ENCODE measurements at places on chromosomes 2 and 18.

GRCh38 chr2:152740743-152741328, 22.4 kb downstream of the ARL6IP6 start:
- no peak for DNase-seq

DNA sequence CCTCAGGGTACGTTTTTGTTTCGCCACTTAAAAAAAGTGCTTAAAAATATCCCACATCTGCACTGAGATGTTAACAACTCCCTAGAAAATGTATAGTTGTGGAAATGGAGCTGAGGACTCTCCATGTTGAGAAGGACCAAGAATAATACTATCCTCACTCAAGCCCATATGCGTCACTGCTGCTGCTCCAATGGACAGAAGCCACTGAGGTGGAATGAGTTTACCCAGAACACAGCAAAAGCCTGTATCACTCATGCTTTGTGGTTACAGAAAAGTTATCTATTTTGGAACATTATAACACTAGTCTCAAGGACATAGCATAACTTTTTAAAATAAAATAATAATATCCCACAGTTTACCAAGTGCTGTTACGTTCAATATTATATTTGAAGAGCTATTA, 31.9 kb downstream of the DSC3 start:
- DNase-seq = no peak

DNA sequence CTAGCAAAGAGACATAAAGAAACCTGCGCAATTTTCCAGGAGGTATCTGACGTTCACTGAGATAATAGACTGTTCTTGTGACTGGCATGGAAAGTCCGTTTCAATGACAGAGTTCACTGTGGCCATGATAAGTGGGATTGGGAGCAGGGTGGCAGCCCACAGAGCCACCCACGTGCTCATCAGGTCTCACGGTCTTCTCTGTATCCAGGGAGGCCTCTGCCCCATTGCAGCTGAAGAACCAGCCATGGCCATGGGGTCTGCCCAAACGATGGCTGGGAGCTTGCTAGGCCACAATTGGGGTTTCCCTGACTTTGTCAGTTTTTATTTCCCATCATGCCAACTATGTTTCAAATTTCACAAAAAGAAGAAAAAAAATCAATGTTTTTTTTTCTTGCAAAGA, 57.2 kb downstream of the PDCL3 start:
- DNase-seq = no peak

DNA sequence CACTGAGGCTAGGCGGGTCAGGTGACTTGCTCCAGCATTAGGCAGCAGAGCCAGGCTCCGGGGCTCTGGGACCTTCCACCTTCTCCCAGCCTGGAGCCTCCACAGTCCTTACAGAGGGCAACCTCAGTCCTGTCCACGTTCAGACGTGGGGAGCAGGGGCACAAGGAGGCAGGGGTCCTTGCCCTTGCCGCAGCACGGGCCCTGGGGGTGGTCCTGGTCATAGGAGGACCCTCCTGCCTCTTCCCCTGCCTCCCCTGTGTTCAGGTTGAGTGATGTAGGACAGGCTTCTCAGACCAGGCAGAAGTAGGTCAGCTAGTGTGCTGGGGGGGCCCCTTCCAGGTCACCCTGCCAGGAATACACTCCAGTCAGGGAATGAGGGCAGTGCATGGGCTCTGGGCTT, 5.4 kb upstream of the ARHGEF4 start:
- DNase-seq = no peak

DNA sequence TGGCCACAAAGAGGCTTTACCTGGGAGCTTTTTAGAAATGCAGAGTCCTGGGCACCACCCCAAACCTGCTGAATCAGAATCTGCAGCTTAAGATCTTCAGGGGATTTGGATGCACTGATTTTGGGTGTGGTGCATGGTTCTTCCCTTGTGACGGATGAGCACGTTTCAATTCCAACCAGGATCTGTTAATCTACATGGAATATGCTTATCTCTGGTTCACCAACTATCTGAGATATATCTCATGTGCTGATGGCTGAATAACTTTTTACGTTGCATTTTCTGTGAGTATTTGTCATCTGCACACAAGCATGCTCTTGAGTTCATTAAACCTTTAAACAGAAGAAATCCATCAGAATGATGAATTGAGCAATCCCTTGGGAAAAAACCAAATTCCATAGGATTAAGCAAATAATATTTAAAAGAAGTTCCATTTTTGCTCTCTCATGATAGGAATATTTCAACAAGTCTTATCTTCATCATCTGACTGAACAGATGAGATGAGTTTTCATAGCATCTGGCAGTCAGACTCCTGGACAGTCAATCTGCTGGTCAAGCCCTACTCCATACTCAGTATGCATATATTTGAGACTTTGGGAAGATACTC, 120.6 kb downstream of the PLB1 start:
- DNase-seq = no peak

DNA sequence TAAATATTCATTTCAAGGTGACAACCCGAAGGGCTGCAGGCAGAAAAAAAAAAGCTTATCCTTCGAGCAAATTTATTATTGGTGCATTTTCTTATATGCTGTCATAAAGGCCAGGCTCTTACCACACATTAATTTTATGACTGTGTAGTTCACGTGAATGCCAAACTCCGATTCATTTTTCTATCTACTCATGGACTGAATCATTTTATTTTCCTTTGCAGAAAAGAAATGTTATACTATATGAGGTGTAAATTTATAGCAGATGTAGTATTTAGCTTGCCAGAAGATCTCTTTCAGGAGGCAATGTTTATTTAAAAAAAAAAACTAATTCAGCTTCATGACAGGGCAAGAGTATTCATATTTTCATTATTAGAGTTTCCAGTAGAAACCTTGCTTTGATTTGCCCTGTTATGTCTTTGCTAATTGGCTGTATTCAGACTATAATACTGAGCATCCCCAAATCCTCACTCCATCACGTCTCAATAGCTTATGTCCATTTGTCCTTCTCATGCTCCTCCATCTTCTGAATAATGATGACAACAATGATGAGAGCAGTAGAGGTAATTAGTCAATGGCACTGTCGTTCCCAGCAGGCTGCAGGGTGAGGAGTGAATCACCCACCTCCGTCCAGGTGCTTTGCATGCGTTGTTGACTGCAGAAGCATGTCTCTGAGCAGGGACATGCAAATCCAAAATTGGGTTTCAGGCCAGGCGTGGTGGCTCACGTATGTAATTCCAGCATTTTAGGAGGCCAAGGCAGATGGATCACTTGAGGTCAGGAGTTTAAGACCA, 101.1 kb upstream of the RAB12 start:
- no peak for DNase-seq

DNA sequence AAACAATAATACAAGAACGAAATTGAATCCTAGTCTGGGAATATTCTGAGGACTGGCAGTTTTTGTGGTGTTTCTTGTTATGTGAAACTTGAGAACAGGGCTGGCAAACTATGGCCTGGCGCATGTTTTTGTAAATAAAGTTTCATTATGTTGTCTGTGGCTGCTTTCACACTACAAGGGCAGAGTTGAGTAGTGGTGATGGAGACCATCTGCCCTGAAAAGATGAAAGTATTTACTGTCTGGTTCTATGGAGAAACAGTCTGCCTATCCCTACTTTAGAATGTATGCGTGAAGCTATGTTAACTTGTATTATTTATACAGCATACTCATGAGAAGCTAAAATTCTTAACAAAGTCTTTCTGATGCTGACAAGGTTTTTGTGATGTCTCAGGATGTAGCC, 351.9 kb downstream of the LRRTM1 start:
- no peak for DNase-seq

DNA sequence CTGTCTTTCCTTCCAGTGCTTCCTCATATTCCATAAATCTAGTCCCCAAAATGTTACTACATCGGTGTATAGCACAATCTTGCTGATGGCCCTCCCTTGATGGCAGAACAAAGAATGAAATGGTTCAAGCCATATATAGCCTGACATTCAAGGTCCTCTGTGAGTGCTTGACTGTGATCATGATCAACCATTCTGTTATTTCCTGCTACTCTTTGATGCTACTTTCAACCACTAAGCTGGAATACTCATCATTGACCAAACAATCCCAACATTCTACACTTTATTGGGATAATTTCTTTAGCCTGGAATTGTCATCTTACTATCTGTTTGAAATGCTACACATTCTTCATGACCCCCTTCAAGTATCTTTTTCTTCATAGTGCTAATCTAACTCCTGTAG, 633.9 kb downstream of the PLCL1 start:
- DNase-seq = no peak

GRCh38 chr18:10499230-10499629, 26.6 kb upstream of the NAPG start:
- no peak for DNase-seq

- DNase-seq = no peak
These were observed 137.1 kb downstream of the MAP2 start for GRCh38 chr2:209560911-209561310.

DNA sequence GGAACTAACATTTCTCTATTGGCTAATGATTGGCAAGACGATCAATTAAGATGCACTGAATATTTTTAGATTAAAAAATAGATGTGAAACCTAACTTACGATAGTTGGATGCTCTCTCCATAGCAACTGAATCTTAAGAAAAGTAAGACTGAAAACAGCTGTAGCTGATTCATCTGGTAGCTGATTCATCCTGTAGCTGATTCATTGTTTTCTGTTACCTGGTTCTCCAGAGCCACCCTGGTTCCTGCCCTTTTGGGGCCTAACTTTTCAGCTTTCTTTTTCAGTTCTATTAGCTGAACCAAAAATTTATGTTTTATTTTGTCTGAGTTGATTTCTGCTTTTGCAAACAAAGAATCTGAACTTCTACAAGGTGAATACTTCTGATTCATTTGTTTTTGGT, 22.7 kb upstream of the SPR start:
- no peak for DNase-seq

- no peak for DNase-seq
These were observed 86.5 kb upstream of the ACAA2 start for GRCh38 chr18:49899657-49900330.

DNA sequence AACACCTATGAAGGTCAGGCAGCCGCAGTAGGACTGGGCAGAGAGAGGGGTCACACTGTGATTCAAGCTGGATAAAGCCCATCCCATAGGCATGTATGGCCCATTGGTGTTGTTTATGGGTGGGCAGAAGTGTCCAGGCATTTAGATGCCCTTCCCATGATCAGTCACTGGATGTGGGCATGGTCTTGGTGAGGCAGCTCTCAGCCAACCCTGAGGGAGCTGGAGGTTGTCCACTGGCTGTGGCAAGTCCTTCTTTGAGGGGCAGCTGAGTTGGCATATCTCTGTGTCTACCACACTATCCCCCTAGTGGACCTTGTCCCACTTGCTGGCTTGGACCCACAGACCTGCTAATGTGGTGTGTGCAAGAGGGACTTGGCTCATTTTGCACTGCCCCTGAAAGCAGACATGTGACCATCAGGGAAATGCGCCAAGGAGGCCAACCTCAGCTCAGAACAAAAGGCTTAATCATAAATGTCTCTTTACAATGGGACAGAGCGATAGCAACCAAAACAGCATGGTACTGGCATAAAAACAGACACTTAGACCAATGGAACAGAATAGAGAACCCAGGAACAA, 82.0 kb downstream of the TMEM17 start:
- no peak for DNase-seq

DNA sequence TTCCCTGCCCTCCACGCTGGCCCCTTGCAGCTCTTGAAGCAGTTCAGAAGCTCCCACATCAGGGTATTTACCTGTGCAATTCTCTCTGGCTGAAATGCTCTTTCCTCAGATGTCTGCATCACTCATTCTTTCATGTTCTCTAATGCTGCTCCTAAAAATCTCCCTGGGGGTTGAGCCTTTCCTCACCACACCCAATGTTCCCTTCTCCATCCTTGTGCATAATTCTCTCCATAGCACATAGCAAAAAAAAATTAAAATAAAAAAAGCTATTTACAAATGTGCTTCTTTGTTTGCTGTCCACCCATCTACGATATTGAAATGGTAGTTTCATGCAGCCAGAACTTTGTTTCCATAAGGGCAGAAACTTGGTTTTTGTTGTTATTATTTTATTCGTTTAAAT, 155.5 kb downstream of the DOK6 start:
- no peak for DNase-seq

- DNase-seq = peak; percentile 9
These were observed 55.9 kb upstream of the ATL2 start for GRCh38 chr2:38432820-38433606.

GRCh38 chr18:59954755-59955156, 55.0 kb downstream of the PMAIP1 start:
- no peak for DNase-seq

DNA sequence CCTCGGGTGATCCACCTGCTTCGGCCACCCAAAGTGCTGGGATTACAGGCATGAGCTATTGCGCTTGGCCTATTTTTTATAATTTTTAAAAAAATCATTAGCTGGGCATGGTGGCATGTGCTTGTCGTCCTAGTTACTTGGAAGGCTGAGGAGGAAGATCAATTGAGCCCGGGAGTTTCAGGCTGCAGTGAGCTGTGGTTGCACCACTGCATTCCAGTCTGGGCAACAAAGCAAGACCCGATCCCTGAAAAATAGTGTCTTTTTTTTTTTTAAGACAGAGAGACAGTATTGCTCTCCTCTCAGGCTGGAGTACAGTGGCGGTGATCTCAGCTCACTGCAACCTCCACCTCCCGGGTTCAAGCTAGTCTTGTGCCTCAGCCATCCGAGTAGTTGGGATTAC, 4.8 kb downstream of the SSB start:
- DNase-seq = no peak

- DNase-seq = no peak
These were observed 122.9 kb downstream of the PRKRA start for GRCh38 chr2:178328037-178328436.

DNA sequence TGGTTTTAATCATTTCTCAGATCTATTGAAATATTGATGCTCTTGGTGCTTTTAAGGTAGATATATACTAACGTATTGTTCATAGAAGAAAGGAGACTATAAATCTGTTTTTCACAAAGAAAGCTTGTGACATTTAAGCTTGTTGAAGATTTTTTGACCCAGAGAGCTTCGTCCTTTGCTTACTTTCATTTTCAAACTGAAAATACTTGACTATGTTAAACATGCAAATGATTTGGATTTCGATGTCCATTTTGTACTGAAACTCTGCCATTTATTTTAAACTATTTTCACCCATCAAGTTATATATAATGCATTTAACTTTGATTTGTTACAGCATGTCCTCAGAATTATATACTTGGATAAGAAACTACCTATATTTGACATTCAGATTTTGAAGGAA, 85.2 kb downstream of the SLC4A10 start:
- no peak for DNase-seq

DNA sequence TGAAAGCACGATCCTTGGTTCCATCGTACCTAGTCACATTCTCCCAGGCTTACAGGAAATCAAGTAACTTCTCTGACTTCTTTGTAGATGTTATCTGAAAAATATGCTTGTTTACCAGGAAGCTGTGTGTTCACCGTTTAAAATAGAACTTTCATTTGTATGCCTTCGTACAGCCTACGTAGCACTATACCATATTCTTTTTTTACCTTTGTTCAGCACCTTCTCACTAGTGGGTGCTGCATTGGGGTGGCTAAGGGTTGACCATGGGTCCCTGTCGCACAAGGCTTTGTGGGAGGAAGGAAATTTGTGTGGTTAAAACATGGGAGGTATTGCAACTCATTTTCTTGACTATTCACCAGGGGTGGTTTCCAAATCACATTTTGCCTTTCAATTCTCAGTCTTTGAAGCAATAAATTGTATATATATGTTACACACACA, 16.6 kb downstream of the MALT1 start:
- no peak for DNase-seq

- DNase-seq = no peak
These were observed 385.8 kb downstream of the GALR1 start for GRCh38 chr18:77635451-77635850.

- no peak for DNase-seq
These were observed 98.8 kb upstream of the RBMS1 start for GRCh38 chr2:160592401-160592800.

Data from nephron progenitor cell (in vitro differentiated cells).